ENCODE measurements at places on chromosomes 13 and 19. TPM values are rescaled to one million over a fixed set of nuclear protein-coding genes. Genes with fewer than 3 reads are reported as not detected.

Gene IRS2
- 4.2 TPM for total RNA-seq

Gene EPS8L1
- total RNA-seq: 0.53 TPM

Gene SLC7A10
- total RNA-seq: not detected

Gene POSTN
- total RNA-seq: not detected

Gene FGF22
- not detected for total RNA-seq

Gene OR7A5
- not detected for total RNA-seq

All from activated T-cell treated with anti-CD3 and anti-CD28 coated beads, Interleukin-2, amount 50 U/mL, for 4 hours (primary cell).